Activated CD4-positive, alpha-beta T cell treated with anti-CD3 and anti-CD28 coated beads, Interleukin-2, amount 50 U/mL, for 4 hours (primary cell): ENCODE measurements at places on chromosomes 6 and 20.

DNA sequence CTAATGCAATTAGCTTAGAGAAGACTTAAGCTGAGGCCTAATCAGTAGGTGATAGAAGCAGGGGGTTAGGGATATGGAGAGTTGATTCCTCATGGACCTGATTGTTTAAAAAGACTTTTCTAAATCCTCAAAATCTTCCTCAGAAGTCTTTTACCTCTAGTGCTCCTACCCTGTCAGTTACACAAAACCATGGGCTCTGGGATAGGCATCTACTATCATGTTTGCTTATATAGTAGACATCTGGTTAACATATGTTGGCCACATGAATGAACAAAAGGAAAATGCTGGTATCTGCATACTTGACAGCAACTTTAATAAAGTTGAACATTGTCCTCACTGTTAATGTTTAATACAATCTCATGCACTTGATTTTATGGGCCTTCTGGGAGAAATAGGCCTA, 61.5 kb upstream of the FKBP1C start:
- no peak for DNase-seq

DNA sequence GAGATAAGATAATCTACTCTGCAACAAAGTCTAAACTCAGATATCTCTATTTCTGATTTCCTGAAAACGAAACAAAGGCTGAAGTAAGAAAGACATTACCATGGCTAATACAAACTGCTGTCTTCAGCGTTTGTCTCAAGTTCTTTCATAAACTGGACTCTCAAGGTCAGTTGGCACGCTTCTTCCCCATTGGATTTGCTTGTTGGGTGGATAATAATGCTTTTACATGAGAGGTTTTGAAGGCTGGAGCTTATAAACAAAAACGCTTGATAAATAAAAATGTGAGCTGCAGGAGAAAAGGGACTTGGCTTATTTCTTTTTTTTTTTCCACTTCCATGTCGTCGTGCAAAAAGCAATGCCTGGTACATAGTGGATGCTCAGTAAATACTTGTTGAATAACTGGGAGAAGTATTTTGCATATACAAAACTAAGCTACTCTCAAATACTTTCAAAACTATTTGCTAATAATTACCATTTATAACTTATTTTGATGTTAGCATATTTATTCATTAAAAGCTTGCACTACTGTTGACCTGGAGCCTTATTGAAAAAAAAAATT, 65.7 kb upstream of the EEF1A1 start:
- DNase-seq = no peak

- no peak for DNase-seq
Observed at GRCh38 chr6:26105842-26106241, 18.6 kb downstream of the HFE start.

DNA sequence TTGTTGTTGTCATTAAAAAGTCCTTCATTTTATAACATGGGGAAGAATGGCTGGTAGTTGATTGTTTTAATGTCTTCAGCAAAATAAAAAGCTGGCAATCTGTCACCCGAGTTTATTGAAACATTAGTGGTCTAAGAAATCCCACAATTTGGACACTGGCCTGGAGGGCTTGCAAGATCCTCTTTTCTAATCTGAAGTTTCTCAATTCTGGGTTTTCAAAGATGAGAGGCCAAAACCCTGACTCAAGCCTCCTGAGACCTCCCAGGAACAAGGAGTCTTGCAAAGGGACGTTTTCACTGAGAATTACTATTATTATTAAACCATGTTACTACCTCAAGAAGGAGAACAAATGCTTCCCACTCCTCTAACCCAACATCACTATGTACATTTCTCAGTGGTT, 19.5 kb downstream of the MAP1LC3A start:
- DNase-seq = no peak

DNA sequence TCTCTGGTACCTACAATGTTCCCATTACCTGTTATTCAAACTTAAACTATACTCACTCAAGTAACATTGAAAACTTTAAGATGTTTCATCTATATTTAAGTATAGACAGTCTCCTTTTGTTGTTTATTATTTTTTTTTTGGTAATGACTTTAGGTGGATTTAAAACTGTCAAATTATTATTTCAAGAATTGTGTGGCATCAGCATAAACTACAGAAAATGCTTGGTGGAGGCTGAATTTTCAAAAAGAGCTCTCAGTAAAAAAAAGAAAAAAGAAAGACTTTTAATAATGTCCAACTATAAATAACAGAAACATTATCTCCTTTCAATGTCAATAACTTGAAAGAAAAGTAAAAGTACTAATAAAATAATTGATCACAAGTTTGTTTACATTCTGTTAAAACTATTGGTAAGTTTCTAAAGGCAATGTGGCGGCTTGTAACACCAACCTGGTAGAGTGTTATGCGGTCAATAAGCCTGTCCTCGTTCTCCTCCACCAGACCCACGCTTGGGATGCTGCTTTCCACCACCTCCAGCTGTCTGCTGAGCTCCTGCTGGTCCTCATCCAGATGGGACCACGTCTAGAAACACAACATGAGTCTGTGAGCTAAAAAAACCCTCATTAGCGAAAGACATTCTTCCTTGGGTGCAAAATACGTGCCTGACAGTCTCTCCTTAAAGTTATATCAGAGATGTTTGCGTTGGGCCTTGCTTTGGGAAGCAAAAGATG, 400.6 kb downstream of the SYNE1 start:
- DNase-seq = no peak

GRCh38 chr6:43990627-43991619, 136.3 kb downstream of the MRPL14 start:
- no peak for DNase-seq

DNA sequence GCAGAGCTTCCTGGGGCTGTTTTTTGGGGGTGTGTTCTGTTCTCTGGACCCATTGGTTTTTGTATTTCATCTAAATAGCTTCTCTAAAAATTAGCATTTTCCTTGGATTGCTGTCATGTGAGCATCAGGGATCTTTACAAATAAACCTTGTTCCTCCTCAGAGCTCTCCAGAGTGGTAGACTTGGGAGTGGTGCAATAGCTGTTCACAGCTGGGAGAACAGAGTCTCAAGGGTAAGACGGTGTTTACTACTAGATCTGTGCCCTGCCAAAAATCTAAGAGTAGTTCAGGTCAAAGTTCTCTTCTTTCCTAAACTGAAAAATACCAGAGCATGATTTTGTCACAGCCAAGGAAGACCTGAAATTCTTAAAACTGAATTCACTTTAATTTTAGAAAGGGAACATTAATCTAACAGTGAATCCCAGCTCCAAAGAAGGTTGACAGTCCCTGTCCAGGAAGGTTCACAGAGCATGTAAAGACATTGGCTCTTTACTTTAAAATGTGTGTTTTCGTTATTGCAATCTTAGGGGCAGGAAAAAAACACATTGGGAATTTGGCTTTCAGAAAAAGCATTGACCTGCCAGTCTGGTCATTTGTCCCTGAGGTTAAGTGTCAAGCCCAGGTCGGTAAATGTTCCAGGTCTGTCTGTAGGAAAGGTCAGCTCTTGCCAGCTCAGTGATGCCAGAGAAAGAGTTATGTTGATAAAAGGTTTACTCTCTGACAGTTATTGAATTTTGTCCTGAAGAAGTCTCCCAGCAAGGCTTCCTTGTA, 43.3 kb downstream of the VAPB start:
- no peak for DNase-seq

DNA sequence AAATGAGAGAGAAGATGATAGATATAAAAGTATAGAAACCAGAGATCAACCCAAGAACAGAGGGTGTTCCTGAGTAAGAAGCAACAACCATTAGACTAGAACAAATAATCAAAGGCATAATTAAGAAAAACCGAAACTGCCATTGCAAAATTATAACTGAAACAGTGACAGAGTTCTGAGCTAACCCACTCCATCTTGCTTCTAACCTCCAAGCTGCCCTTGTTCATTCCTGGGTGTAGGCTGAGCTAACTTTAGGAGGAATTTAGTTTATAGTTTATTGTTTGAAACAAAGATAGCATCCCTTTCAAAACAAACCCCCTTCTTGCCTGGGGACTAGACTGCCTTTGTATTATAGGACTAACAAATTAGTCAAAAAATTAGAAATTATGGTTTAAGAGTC, 56.1 kb upstream of the PRND start:
- no peak for DNase-seq

GRCh38 chr20:17870086-17870740, 98.4 kb downstream of the SNX5 start:
- no peak for DNase-seq

GRCh38 chr6:42766163-42766670, 15.6 kb upstream of the BICRAL start:
- DNase-seq = no peak

DNA sequence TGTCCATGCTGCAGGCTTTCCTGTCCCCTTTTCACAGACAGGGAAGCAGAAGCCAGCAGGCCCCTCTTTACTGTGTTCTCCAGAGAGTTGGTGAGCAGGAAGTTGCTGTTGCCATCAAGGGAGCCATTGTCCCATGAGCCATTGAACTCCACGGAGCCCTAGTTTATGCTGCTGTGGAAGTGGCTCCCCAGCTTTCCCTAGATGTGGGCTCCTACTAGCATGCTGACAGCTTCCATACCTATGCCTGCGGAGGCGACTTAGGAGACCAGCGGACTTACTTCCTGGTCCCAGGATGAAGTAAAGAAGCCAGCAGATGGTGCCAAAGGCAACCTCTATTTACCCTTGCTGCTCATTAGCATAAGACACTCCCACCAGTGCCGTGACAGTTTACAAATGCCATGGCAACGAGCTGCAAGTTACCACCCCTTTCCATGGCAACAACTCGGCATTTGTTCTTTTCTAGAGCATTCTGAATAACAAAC, 30.8 kb upstream of the FKBP1A start:
- DNase-seq = no peak

- no peak for DNase-seq
Observed at GRCh38 chr6:113882336-113883022, 25.3 kb downstream of the MARCKS start.

- no peak for DNase-seq
Observed at GRCh38 chr20:36666181-36666740, 20.3 kb upstream of the SLA2 start.

DNA sequence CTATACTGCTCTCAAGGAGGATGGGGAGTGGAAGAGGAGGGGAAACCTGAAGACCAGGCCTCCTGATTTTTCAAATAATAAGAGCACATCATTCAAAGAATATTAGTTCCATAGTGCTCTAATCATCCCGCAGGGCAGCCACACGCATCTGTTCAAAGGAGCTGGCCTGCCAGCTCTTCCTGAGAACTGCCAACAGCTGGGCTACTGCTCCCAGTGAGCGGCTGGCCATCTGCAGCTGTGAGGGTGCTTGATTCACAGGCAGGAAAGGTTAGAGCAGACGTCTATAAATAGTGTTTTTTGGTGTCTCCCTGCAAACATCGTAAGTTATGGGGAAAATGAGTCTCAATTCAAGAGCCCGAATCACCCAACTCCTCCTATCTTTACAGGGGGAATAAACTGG, 17.3 kb downstream of the NSFL1C start:
- DNase-seq = no peak

- no peak for DNase-seq
Observed at GRCh38 chr6:17423026-17423425, 29.6 kb downstream of the CAP2 start.

DNA sequence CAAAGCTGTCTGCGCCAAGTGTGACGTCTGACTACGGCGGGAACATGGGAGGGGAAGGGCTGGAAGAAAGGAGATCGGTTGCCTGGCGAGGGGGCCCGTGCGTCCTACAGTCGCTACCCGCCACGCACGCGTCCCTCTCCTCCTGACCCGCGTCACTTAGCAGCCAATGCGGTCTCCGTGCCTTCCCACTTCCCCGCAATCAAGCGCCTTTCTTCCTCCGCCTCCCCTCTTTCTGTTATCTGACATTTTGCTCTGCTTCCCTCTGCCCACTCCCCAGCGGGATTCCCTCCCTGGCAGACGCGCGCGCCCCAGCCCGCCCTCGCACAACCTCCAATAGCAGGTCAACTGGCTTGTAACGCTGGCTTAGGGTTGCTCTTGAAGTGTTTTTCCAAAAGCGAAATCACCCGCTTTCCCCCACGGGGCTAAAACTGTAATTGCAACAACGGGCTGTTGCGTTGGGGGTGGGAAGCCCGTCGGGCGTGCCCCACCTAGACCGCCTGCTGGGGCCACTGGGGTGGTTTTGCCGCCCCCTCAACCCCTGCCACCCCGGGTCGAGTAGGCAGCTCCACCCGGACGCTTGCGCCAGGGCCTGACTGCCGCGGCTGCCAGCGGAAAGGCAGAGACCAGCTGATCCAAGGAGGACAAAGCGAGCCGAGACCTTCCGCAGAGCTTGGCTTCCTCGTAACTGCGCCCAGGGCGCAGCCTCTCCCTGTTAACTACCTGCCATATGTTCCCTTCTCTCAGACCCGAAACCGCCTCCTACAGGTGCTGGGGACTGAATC, 6.2 kb upstream of the SOX4 start:
- no peak for DNase-seq

DNA sequence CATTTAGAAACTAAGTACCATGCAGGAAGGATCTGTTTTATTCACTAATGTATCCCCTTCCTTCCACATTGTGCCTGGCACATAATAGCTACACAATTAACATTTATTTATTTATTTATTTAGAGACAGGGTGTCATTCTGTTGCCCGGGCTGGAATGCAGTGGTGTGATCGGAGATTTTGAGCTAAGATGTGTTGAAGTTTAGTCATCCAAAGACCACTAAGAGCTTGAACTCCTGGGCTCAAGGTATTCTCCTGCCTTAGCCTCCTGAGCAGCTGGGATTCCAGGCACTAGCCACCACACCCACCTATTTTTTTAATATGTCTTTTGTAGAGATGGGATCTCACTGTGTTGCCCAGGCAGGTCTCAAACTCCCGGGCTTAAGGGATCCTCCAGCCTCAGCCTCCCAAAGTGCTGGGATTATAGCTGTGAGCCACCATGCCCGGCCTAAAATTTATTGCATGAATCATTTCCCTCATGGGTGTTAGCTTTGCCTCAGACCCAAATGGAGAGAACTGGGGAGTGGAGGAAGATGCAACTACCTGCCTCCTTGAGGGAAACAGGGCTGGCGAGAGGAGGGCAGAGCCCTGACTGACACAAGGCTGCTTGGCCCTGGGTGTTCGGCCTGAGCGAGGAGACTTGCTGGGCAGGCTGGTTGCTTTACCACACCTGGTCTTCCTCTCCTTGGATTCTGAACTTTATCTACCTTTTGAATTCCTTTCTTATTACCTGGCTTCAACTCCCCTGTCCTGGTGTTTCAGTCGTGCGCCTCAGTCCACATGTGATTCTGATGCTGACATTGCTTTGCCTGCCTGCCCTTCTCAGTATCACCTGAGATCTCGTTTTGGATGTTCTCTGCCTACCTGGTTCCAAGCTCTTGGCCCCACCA, 1.7 kb upstream of the DYNLT1 start:
- DNase-seq = no peak

DNA sequence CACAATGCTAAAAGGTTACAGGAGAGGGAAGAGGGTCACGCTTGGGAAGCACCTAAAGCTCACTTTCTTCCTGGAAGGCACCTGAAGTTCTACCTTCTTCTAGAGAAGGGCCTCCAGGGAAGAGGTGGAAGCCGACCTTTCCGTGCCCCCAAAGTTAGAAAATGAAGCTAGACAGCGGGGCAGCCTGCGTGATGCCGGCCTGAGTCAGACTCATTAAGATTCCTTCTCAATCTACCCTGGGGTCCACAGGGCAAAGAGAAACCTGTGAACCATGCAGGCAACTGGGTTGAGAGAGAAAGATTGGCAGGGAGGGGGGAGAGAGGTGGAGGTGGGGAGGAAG, 54.8 kb upstream of the CCDC167 start:
- no peak for DNase-seq
